AG09319 (cell line): ENCODE measurements at places on chromosomes 6 and 20.

DNA sequence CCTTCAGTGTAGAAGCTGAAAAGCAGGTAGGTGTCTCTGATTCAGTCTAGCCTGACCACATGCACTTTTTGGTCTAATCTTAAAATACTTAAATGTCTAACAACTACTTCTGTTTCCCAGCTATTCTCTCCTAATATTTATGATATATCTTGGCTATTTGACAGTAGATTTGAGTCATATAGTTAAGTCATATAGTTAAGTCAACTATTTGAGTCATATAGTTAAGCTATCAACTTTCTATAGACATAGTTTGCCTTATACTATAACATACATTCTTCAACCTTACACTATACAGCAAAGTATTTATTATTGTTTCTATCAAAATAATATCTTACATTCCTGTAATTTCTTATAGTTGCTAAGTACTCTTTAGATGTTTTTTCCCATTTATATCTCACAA, 110.9 kb downstream of the GMDS start:
- DNase-seq: no peak

- DNase-seq: no peak
Measured at GRCh38 chr6:125392682-125393081, 90.9 kb upstream of the HDDC2 start.

GRCh38 chr6:131177996-131178395, 42.7 kb downstream of the AKAP7 start:
- no peak for DNase-seq

DNA sequence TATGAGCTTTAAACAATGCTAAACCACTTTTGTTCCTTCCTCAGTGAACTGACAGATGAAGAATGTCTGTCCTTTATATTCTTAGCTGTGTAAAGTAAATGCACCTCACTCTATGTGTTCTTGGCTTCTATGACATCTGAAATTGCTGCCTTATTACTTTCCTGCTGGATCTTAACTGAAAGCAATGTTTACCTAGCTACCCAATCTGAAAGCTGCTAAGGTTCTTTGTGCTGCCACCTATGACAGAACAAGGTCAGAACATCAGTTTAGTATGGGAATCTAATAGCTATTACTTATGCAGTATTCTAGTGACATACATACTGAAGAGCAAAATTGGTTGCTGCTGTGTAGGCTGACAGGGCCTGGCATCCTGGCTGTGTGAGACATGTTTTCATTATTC, 444.1 kb downstream of the KHDRBS2 start:
- DNase-seq: no peak

GRCh38 chr20:36607586-36608387, 2.2 kb downstream of the RAB5IF start:
- no peak for DNase-seq

- no peak for DNase-seq
Measured at GRCh38 chr20:46802722-46803121, 91.9 kb upstream of the EYA2 start.

DNA sequence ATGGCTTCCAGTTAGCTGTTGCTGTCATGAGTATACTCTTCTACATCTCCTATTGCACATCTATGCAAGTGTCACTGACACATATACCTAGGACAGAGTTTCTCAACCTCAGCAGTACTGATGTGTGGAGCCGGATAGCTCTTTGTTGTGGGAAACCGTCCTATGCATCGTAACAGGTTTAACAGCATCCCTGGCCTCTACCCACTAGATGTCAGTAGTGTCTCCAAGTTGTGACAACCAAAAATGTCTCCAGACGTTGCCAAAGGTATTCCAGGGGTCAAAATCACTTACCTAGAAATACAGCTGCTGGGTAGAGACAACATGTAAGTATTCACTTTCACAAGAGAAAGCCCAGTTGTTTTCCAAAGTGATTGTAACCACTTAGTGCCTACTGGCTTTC, 637.6 kb downstream of the RNF144B start:
- no peak for DNase-seq

DNA sequence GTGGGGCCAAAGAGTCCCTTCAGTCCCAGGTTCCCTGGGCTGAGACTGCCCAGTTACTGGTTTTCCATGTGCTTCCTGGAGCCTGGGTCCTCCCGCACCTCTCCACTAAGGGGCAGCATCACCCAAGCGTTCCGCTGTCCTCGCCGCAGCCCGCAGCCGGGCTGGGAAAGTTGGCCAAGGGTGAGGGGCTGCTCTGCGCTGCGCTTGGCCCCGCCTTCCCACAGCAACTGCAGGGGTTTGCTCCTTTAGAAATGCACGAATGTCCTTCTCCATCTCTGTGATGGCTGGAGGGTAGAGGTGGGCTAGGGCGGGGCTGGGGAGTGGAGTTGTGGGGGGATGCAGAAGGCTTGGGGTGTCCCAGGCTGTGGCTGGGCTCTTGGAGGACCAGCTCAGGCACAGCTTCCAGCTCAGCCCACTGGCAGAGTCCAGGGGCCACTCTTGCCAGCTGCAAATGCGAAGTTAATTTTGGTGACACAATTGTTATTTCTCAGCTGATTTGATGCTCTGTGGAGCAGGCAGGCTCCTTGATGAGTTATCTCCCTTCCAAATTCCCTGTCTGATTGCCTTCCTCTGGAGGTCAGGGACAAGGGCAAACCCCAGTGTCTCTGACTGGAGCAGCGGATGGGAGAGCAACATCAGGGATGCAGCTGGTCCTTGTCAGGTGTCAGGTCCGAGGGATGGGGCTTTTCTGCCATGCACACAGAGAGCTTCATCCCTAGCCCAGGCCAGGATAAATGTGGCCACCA, 63.2 kb downstream of the NOL4L start:
- DNase-seq: peak; percentile 10

DNA sequence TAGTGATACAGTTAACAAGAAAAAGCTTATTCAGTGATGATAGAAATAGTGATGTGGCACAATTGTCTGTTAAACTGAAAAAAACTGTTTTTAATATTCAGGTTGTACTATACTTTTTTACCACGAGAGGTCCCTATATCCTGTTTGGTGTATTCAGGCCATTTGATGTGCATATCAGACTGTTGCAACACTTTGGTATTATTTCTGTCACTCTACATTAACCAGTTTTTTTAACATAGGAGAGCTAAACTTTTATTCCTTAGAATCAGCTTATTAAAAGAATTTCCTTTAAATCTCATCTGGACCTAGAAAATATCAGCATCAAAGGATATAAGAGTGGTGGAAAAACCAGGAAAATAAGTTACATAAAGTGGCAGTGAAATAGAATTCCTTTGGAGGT, 36.8 kb downstream of the TSPYL4 start:
- no peak for DNase-seq

DNA sequence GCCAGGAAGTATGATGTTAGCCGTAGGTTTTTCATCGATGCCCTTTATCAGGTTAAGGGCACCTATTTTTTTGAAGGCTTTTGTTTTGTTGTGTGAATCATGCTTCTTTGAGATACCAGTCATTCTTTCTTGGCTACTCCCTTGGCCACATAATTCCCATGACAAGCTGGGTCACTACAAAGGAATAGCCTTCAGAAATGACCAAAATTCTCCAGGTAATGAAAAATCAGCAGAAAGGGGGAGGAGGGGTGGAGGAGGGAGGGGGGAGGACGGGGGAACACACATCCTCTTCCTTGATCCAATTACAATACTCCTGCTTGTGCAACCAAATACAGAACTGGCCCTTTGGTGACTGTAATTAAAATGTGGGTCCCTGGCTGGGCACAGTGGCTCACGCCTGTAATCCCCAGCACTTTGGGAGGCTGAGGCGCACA, 21.7 kb upstream of the TGM2 start:
- no peak for DNase-seq

DNA sequence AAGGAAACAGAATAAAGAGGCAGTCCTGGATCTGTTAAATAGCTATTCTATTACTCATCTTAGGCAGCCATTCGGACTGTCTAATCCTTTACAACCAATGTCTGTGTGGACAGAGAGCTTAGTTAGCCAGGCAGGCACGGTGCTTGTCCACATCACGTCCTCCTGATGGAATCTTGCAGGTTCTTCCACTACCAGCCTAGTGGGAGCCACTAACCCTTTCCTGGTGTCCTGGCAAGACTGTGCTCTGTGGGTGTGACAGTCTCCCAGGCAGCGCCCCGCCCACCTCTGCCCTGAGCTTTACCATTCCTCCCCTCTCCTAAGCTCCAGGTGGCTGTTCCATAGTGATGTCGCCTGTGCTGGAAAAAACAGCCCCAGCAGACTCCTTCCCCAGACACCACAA, 78.3 kb upstream of the CLDN20 start:
- DNase-seq: no peak

DNA sequence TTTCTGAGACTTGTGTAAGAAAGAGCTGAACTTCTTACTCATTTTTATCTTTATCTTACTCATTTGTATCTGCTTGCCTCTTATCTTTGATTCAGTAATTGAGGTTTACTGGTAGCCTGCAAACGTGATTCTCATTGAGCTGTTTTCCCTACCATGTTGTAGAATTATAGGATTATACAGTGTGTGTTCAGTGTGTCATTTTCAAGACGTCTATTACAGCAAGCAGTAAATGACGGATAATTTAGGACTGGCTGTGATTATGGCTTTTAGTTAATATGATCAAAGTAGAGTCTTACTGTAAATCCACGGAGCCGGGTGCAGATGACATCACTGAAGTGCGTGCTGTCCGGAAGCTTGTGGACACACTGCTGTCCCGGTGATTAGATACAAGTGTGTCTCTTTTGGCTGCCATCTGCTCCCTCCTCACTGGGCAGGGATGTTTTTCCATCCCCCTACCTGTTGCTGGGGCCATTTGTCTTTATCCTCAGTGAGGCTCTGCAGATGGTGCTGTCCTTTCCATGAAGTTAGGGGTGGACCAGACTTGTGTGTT, 6.0 kb downstream of the NELFCD start:
- no peak for DNase-seq

DNA sequence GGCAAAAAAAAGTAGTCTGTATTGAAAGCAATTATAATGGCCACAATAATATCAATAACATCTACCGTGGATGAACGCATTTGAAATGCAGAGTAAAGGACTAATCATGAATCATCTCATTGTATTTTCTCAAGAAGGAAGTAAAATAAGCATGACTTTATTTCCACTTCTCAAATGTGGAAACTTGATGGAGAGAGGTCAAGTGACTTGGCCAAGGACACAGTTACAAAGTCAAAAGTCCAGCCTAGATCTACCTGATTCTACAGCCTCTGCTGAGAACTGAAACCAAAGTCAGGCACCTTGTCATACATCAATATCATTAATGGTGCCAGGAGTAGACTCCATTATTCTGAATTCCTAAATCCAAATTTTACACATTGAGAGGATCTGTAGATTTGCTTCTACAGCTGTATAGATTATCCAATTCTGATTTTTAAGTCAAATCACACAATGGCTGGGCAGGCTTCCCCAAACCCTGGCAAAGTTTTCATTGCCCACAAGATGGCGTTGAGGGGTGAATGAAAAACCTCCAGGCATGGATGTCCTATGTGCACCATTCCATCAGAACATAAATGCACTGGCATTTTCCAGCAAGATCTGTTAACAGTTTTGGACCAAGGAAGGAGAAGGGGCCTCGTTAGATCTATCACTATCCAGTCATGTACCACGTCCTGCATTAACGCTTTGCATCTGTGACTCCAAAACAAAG, 423.1 kb downstream of the MAFB start:
- peak; percentile 4 for DNase-seq

- no peak for DNase-seq
Measured at GRCh38 chr6:31462026-31462963, 35.6 kb upstream of the MICB start.

DNA sequence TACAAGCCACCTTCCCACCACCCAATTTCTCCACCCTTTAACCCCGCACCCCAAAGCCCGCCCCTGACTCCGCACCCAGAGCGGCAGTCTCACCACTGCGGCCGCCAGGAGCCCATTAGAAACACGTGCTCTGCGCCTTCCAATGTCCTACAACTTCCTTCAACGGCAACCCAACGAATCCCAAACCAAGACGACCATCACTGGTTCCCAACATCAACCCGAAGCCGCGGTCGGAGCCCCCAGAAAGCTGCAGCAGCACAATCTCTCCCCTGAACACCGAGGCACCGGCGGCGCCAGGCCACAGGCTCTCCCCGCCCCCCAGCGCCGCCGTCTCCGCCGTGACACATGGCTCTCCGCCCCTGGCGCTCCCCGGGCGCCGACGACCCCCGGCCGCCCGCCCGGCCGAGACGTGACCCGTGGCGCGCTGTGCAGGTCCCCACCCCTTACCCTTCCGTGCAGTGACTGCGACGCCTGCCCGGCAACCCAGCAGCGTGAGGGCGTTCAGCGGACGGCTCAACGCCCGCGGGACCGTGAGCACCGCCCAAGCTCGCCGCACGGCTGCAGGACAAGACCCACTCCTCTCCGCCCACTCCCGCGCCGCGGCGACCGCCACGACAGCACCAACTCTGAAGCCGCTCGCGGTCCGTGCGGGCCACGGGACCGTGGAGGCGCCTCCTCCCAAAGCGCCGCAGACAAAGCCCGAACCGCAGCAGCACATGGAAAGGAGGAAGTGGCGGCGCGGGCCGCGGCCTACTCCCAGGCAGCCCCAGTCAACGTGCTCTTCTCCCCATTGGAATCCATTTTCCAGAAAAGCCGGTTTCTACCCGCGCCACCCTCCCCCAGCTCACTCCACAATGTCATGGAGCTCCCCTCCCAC, 551 bp downstream of the SYNCRIP start:
- DNase-seq: no peak

GRCh38 chr20:10721137-10721896, 47.5 kb upstream of the JAG1 start:
- no peak for DNase-seq

- no peak for DNase-seq
Measured at GRCh38 chr6:38310061-38310460, 329.7 kb downstream of the BTBD9 start.

- no peak for DNase-seq
Measured at GRCh38 chr20:10465135-10465534, 30.0 kb downstream of the SLX4IP start.

GRCh38 chr6:66210964-66211363, 503.9 kb upstream of the EYS start:
- no peak for DNase-seq

DNA sequence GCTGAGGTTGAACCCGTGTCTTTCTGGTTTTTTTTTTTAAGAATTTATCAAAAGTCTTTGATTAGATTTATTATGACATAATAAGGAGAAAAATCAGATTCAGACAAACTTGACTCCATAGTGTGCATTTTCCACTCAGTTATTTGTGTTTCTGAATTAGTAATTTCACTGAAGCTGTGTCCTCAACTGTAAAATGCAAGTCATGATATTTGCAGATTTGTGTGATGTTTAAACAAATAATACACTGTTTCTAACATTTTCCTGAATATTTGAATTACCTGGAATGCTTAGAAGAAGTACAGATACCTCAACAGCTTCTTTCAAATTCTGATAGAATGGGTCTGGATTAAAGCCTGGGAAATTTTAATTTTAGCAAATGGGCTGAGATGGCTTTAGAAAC, 1050.3 kb upstream of the MAP3K7 start:
- no peak for DNase-seq

DNA sequence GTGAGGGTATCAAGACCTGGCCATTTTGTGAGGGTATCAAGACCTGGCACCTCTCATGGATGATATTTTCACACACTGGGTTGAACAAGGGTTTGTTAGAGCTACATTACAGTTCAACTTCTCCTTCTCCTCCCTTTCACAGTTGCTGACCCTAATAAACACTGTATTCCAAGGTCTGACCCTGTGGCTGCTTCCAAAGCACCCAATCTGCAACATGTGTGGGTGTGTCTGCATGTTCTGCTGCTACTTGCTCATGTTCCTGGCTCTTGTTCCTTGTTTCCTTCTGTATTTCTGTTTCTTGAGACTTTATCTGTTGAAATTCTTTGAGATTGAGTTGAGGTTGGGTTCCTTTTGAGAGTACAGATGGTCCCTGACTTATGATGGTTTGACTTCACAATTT, 162.1 kb upstream of the GMDS start:
- no peak for DNase-seq

GRCh38 chr6:170455335-170455979, 97.7 kb downstream of the PSMB1 start:
- no peak for DNase-seq
